ENCODE measurements at places on chromosomes 1 and 21.

DNA sequence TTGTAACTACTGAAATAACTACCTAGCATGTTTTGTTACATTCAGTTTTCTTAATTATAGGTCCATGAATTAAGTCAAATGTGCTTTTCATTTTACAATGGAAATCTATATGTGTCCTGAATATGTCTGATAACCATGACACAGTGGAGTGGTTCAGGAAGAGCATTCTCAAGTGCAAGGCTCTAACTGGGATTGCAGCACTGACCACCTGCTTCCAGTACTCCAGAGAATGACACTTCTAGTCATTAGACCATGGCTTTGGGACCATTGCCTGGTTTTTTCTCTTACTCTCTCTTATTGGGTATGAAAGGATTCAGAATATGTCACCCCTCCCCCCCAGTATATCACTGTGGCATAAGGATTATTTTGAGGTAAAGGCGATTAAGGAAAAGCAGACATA, 204.9 kb upstream of the CACYBP start:
- DNase-seq: no peak

- DNase-seq: no peak
These were observed 64.0 kb downstream of the CCDC18 start for GRCh38 chr1:93244298-93245069.

GRCh38 chr1:18945401-18945849, 11.1 kb downstream of the IFFO2 start:
- DNase-seq: no peak

DNA sequence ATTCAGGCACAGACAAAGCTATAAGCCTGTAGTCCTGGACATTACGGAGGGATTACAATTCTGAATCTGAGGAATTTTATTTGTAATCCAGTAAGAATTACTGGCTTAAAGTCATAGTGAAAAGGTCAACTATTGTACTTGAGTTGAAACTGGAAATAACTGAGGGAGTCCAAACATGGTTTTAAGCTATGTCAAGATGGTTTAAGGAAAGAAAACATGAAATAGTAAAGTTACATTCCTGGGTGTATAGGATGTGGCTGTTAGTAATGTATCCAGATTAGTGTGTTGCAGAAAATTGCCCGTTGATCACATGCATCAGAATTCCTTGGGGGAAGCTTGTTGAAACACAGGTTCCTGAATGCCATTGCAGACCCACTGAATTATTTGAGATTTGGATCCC, 124.8 kb upstream of the GORAB start:
- no peak for DNase-seq

GRCh38 chr1:33713058-33713877, 150.6 kb upstream of the HMGB4 start:
- DNase-seq: no peak

GRCh38 chr1:12473596-12474362, 144.2 kb downstream of the DHRS3 start:
- DNase-seq: no peak

- DNase-seq: no peak
These were observed 15.4 kb downstream of the GJA4 start for GRCh38 chr1:34808051-34808810.

- DNase-seq: no peak
These were observed 113.0 kb downstream of the SYT2 start for GRCh38 chr1:202597090-202597761.
